Stimulated activated CD8-positive, alpha-beta memory T cell treated with anti-CD3 and anti-CD28 coated beads, Interleukin-4, amount 100 ng/mL, for 1 hour (primary cell): ENCODE measurements at places on chromosomes 2 and 18.

GRCh38 chr18:3966246-3966641 lies 488.9 kb downstream of the DLGAP1 start:
- no peak for DNase-seq

DNA sequence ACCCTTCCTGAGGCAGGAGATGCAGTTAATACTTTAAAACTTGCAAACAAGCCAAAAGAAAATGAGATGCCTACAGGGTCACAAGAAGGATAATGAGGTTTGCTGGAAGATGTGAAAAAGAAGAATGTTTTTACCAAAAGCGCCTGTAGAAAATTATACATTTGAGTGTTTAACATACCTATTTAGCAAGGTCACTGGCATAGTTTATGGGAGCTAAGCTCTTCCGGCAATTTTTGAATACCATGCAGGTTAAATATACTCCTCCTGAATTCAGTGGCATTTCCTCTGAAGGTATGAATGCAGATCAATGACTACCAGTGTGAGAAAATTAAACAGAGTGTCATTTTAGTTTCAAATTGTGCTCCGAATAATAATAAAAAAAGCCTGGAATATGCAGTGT lies 21.2 kb upstream of the MAP3K20 start:
- no peak for DNase-seq

GRCh38 chr2:238727585-238728329 lies 120.1 kb upstream of the TWIST2 start:
- no peak for DNase-seq

GRCh38 chr2:204966245-204966644 lies 421.0 kb downstream of the PARD3B start:
- DNase-seq: no peak

- DNase-seq: no peak
Observed at GRCh38 chr2:182133195-182133891, 147.7 kb downstream of the PPP1R1C start.

- no peak for DNase-seq
Observed at GRCh38 chr18:77220726-77221125, 28.9 kb upstream of the GALR1 start.

GRCh38 chr2:200585730-200586643 lies at the start of gene AOX1:
AOX1 (plus strand) TSS chr2:200586014; CDS start chr2:200586109, 95 bp downstream.
- DNase-seq: peak; percentile 1

DNA sequence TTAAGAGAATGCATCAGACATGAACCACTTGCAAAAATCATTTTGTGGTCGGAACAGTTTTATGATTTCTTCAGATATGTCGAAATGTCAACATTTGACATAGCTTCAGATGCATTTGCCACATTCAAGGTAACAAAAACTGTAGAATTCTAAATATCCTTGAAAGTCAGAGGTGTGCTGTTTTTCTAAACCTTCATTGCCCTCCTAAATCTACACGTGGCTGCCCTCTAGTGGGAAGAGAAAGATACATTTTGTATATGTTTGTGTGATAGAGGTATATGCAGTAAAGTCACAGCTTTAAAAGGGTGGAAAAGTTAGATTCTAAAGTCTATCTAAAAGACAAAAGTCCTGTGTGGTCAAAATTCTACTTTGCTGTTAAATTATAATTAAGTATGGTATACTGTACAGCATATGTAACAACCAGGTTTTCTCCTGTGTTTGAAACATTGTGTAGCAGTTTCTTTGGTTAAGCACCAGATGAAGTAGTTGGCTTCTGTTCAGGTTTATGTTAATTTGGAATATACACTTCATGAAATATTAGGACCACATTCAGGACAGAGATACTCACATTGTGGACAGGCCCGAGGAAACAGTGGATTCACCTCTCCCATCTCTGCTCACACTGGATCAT lies 65.9 kb upstream of the ITM2C start:
- no peak for DNase-seq
